ENCODE measurements at places on chromosomes 6 and 20. TPM values are rescaled to one million over a fixed set of nuclear protein-coding genes. Genes with fewer than 3 reads are reported as not detected.

The EYA2 gene
- 1.6 TPM for total RNA-seq

The PDE10A gene
- 2.3 TPM for total RNA-seq

The PPARD gene
- total RNA-seq, result 15.5 TPM

The TRIM40 gene
- total RNA-seq, result not detected

The ASIP gene
- total RNA-seq, result not detected

The MAFB gene
- total RNA-seq, result 0.33 TPM

The MEI4 gene
- not detected for total RNA-seq

The ZNF334 gene
- 4.8 TPM for total RNA-seq

The C6orf132 gene
- total RNA-seq, result 1.5 TPM

The HMGA1 gene
- total RNA-seq, result 259 TPM

The NOTCH4 gene
- 1.4 TPM for total RNA-seq

The HS3ST5 gene
- total RNA-seq, result 2.0 TPM

The GABRR1 gene
- not detected for total RNA-seq

The ERMARD gene
- 28.6 TPM for total RNA-seq

The SLC26A8 gene
- total RNA-seq, result not detected

The CLPSL2 gene
- not detected for total RNA-seq

The CNBD2 gene
- total RNA-seq, result 3.2 TPM

The REM1 gene
- total RNA-seq, result not detected

The CD24 gene
- 1.2 TPM for total RNA-seq

The MUC22 gene
- total RNA-seq, result not detected

The SS18L1 gene
- total RNA-seq, result 10.8 TPM

The LST1 gene
- total RNA-seq, result not detected

The SAMD3 gene
- total RNA-seq, result 14.4 TPM

The CAPN11 gene
- not detected for total RNA-seq

The TSBP1 gene
- total RNA-seq, result not detected

The YTHDF1 gene
- total RNA-seq, result 16.5 TPM

The SRMS gene
- not detected for total RNA-seq

The PTCRA gene
- not detected for total RNA-seq

The HMGN3 gene
- total RNA-seq, result 42.2 TPM

The PBOV1 gene
- total RNA-seq, result not detected

The HLA-DPA1 gene
- total RNA-seq, result 4.0 TPM

The TP53TG5 gene
- total RNA-seq, result not detected

The PLCB4 gene
- total RNA-seq, result 2.1 TPM

The RAET1G gene
- 0.44 TPM for total RNA-seq

The PRDM1 gene
- total RNA-seq, result 3.4 TPM

The SUMO4 gene
- total RNA-seq, result 1.00 TPM

The MYCT1 gene
- under 0.01 TPM for total RNA-seq

The OXT gene
- total RNA-seq, result not detected

The SPATA25 gene
- 1.5 TPM for total RNA-seq

The LAMA4 gene
- total RNA-seq, result 105 TPM

The ID1 gene
- 36.1 TPM for total RNA-seq

The MCHR2 gene
- total RNA-seq, result not detected

The SIRPA gene
- 11.5 TPM for total RNA-seq

The CALHM4 gene
- total RNA-seq, result not detected

Data from uterine smooth muscle cell (primary cell).